ENCODE measurements at places on chromosomes 12 and 14.

- no peak for DNase-seq
Measured at GRCh38 chr14:69630360-69630759, 19.0 kb downstream of the SUSD6 start.

DNA sequence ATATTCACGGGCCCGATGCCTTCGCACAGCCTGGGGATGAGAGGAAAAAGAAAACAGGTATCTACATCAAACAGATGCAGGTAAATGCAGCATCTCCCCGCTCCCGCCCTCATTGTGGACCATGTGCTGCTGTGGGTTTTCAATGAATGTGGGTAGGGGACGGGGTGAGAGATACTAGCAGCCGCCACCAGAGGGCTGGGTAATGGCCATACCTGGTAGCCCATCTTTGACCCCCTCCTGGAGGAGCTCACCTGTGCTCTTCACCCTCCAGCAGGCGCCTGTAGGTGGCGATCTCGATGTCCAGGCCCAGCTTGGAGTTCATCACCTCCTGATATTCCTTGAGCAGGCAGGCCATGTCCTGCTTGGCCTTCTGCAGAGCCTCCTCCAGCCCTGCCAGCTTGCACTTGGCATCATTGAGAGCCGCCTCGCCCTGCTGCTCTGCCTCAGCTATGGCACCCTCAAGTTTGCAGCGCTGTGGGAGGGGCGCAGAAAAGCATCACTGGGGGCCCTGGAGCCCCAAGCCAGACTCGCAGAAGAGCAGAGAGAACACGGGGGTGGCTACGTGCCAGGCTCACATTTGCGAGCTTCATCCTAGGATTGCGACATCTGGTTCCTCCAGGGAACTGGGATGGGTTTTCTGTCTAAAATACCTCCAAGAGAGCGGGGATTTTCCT, 10.2 kb downstream of the KRT82 start:
- DNase-seq, result no peak

DNA sequence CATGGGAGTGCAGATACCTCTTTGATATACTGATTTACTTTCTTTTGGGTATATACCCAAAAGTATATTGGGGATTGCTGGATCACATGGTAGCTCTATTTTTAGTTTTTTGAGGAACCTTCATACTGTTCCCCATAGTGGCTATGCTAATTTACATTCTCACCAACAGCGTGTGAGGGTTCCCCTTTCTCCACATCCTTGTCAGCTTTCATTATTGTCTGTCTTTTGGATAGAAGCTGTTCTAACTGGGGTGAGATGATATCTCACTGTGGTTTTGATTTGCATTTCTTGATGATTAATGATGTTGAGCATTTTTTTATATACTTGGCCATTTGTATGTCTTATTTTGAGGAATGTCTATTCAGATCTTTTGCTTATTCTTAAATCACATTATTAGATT, 44.1 kb upstream of the JDP2 start:
- no peak for DNase-seq

GRCh38 chr12:110649341-110649847, 35.5 kb downstream of the TCTN1 start:
- peak; percentile 24 for DNase-seq

DNA sequence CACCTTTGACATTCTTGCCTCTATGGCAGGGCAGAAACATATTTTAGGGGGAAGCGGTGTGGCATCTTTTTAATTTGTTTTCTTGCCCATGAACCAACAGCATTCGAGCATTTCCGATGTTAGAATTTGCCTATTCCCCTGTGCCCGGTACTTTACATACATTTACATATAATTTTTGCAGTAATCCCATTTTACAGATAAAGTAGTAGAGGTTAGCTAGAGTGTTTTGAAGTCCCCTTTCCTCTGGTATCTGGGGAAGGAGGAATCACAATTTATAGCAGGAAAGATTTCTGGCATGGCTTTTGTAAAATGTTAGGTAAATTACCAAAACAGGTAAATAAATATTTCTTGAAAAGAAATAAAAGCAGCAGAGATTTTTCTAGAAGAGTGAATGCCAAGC, 1.6 kb downstream of the BORCS5 start:
- DNase-seq, result no peak

DNA sequence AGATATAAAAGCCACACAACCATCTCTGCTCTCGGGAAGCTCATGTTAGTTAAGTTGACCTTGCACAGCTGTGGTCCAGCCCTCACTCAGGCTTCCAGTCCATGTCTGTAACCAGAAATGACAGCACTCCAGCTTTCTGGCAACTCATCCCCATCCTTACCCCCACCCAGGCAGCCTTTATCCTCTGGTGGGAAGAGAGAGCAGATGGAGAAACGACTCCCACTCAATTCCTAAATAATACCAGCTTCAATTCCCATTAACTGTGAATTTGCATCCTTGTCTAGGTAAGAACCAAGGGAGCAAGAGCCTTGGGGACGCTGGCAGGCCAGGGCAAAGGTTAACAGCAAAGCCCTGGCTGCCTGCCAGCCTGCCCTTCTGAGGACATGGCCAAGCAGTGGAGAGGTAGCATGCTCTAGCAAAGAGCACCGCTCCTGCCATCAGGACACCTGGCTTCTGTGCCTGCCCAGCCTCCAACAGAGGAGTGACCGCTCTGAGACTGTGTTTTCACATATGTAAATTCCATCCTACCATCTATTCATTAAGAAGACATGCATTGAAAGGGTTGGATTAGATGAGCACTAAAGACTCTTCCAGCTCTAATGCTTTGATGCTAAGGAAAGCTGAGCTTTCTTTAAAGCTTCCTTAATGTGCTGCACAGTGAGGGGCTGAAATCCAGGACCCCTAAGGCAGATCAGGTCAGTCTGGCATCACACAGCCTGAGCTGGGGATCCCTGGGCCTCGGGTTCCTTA, 236.1 kb downstream of the GRIN2B start:
- DNase-seq, result no peak

DNA sequence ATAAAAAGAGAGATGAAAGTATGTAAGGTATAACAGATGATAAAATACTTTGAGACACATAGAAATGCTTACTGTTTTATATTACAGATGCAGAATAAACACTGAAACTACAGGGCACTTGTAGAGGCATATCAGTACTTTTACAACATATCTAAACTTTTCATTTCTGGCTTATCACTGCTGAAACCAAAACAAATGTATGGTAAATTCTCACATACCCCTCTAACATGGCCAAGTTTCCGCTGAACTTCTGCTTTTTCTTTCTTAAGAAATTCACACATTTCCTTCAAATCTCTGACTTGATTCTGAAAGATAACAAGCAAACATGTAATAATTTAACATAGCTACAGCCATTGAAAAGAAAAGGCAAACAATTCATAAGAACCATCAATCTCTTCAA, 33.3 kb upstream of the C12orf50 start:
- no peak for DNase-seq

DNA sequence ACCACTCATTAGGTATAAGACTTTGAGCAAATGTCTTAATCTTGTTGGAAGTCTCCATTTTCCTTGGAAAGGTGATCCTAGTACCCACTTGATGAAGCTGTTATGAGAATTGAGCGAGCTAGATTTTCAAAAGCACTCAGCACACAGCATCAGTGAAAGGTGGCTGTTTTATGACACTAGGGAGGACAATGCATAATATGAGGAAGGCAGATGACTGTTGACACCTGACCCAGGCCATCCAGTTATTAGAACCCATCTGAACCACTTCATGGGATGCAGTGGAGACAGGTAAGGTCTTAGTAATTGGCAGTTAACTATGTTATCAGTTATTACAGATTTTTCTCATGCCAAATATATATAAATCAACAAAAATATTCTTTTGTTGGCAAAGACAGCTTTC, 369.9 kb upstream of the PDE3A start:
- DNase-seq, result no peak

- no peak for DNase-seq
Measured at GRCh38 chr12:31008241-31008761, 65.4 kb upstream of the DDX11 start.

DNA sequence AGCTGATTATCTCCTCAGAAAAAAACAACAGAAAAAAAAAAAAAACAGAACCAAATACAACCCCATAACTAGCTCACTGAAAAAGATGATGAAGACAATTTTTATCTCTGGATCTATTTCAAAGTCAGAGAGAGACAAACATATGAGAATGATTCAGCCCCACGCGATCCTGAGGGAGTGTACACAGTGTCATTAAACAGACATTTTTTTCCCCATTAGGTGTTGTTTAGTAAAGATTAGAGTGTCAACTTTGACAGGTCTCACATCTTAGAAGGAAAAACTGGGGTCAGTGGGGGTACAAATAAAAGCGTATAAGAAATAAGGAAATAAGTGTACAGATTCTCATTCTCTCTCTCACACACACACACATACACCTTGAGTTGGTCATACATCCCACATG, 635.4 kb downstream of the NRXN3 start:
- DNase-seq, result no peak

DNA sequence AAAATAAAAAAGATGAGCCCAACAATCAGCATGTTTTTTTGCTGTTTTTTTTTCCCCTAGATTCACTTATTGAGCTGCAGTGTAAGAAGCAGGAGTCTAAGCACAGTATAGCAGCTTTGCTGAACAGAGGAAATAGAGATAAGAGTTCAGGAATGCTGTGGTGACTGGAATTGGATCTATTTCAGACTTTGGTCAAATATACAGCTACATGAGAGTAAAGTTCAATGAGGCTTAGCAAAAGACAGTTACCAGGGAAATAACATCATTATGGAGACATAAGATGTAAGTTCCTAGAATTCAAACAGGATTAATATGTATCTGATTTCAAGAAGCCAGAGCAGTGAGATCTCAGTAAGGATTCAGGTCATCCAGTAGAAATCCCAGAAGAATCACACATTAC, 613.0 kb downstream of the RPS29 start:
- no peak for DNase-seq

- no peak for DNase-seq
Measured at GRCh38 chr12:107404981-107405380, 280.6 kb upstream of the PWP1 start.

DNA sequence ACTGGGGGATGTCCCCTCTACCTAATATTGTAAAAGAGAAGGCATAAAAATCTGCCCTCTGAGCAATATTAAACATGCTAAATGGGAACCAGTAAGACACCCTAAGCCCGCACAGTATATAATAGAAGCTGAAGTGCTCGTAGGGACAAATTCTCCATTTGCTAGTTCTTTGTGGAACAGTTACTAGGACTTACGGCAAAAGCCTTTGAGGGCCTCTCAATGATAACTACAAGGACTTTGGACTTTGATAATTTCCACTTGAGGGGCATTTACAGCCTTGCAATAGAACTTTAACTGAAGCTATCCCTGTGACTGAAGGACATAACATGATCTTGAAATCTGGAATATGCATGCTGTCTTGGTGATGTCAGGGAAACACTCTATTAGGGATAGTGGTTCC, 111.5 kb upstream of the IFNG-AS1 start:
- DNase-seq, result no peak

GRCh38 chr14:77369285-77369684, 7.6 kb downstream of the TMED8 start:
- no peak for DNase-seq

GRCh38 chr14:72291908-72292688, 359.9 kb downstream of the RGS6 start:
- DNase-seq, result peak; percentile 9

DNA sequence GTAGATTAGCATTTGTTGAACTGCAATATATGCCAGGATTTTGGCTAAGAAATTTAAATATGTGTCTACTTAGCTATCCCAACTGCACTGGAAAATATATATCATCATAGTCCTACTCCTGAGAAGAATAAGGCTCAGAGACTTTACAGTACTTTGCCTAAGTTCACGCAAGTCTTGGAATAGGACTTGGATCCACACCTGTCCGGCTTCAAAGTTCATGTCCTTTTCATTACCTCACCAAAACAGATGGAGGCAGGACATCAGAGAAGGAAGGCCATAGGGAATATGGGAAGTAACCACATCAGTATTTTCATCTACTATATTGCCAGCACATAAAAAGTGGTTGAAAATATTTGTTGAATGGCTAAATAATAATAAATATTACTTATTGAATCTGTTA, 358.5 kb downstream of the PRKD1 start:
- no peak for DNase-seq

GRCh38 chr12:90870971-90871725, 83.8 kb downstream of the CCER1 start:
- no peak for DNase-seq

- no peak for DNase-seq
Measured at GRCh38 chr14:95739356-95739755, 25.4 kb upstream of the TCL1A start.

DNA sequence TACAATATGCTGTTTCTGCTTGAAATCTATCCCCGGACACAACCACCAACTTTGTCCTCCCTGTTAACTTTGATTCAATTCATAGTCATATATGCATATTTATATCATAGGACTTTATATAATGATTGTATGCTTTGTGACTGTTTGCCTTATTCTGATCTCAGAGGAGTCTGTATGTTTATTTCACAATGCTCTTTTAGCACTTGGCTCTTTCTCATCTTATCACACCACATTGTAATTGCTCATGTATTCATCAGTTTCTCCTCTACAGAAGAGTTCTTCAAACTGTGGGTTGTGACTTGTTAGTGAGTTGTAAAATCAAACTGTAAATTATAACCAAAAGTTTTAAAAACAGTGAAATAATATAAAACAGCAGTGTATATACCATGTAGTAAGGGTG, 21.7 kb upstream of the PPM1A start:
- DNase-seq, result no peak

DNA sequence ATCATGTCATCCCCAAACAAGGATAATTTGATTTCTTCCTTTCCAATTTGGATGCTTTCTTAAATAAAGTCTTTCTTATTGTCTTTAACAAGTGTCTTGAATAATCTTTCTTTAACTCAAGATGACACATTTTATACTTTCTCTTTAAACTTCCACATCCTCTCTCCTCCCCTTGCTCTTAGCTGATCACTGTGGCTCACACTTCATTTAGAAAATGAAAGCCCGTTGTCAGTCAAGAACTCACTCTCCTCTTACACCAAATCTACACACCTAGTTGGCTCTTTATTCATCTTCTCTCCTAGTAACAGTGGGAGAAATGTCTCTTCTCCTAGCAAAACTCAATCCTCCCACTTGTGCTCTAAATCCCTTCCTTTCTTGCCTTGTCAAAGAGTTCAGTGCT, 10.4 kb upstream of the RMST start:
- no peak for DNase-seq

DNA sequence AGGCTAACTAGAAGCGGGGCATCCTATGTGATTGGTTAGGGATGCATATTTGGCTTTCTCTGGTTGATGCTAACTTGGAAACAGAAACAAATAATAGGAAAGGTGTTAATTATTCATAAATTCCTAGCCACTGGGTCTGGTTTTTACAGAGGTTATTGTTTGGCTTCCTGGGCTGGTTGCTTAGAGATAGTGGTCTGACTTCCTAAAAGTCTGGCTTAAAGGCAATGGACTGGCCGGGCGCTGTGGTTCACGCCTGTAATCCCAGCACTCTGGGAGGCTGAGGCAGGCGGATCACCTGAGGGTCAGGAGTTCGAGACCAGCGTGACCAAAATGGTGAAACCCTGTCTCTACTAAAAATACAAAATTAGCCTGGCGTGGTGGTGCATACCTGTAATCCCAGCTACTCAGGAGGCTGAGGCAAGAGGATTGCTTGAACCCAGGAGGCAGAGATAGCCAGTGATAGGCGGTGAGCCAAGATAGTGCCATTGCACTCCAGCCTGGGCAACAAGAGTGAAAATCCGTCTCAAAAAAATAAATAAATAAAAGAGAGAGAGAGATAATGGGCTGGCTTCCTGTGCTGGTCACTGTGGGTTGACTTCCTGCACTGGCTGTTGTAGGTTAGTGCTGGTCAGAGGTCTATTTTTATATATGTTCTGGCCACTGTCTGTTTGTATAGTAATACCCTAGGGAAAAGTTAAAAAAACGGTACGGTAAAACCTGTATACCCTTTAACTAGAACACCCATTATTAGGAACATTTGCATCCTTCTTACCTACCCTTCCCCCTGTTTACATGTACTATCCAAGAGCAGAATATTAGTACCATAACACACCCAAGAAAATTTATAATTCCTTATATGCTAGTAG, 24.1 kb downstream of the OR6S1 start:
- DNase-seq, result no peak
